Stimulated activated CD8-positive, alpha-beta memory T cell treated with anti-CD3 and anti-CD28 coated beads, Interleukin-4, amount 100 ng/mL, for 1 hour (primary cell): ENCODE measurements at places on chromosomes 11 and 22.

DNA sequence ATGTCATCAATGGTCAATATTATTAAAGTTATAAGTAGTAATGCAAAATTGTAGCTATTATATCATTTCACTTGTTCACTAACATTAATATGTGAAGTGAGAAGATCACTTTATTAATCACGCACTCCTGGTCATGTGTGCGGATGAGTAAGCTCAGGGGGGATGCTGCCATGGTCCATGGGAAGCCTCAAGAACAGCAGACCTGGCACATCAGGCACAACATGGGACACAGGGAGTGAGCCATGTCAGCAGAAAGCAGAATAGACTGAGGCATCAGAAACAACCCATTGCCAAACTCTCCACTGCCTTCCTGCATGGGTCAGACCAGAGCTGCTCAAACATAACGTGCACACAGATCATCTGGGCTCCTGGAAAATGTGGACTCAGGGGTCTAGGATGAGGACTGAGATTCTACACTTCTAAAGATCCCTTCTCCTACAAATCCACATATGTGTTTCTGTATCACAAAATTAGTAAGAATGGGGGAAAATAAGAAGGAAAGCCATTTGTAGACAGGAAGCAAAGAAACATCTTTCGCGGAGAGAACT lies 63.8 kb upstream of the VPREB1 start:
- DNase-seq = no peak

DNA sequence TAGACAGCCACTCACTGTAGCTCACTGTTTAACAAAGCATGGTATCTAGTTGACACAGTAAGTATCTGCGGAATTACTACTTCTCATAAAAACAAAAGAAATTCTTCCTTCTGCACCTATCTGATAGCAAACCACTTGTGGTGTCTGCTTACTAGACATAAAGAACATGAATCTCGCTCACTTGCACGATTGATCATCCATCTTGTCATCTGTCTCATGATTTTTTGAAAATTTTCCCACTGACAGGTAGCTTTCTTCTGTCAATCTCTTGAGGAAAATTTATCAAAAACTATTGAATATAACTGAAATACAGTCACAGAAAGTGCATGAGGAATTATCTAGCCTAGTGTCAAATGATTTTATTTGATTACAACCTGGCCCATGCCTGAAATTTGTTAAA lies 291.6 kb upstream of the ANO3 start:
- DNase-seq = no peak

- DNase-seq = no peak
These were observed 87.3 kb downstream of the NAT10 start for GRCh38 chr11:34192481-34193401.

DNA sequence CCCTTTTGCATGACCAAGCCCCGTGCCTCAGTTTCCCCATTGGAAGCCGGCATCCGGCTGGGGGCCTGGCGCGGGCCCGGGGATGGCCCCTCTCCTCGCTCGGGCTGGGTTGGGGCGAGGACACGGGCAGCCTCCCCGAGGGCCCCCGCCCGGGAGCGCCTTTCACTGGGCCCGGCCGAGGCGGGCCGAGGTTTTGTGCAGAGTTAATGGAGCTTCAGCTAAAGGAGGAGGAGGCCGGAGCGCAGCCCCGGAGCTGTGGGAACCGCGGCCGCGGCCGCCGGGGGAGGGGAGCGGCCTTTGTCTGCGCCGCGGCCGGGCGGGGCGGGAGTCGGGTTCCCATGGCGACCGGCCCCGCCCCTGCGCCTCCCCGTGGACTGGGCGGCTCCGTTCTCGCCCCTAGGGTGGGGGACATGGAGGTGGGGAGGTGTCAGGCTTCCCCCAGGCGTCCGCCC lies 1.4 kb upstream of the MAPK11 start:
- peak; percentile 28 for DNase-seq

DNA sequence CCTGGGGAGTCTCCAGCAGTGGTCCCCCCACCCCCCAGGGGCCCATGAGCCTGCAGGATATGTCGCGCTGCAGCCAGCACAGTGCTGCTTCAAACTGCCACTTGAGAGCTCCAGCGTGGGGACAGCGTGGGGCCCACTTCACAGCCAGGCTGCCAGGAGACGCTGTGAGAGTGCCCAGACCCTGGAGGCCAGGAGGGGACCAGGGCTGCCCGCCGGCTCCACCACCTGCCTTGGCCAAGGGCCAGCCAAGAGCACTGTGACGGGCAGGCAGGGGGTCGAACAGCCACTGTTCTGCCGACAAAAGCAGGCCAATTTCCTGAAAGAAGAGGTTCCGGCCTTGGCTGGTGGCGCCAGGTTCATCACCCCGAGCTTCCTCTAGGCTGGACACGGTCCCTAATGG lies 60.2 kb downstream of the FLRT1 start:
- DNase-seq = no peak

DNA sequence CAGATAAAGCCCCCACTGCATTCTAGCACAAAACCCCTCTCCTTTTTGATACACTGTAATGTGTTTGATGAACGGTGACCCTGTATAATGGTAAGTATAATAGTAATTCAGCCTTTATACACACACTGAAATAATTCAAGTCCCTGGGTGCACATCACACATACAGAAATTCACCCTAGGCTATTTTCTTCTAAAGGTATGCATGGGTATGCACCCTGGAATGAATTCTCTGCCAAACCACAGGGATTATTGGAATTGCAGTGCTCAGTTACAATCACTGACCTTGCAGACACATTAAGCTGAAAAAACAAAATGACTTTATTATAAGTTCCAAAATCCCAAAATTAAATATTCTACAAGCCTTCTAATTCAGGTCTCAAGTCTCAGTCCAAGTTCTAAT lies 245.9 kb upstream of the FAT3 start:
- no peak for DNase-seq

- no peak for DNase-seq
These were observed 123.0 kb downstream of the TRIM44 start for GRCh38 chr11:35785287-35786167.

DNA sequence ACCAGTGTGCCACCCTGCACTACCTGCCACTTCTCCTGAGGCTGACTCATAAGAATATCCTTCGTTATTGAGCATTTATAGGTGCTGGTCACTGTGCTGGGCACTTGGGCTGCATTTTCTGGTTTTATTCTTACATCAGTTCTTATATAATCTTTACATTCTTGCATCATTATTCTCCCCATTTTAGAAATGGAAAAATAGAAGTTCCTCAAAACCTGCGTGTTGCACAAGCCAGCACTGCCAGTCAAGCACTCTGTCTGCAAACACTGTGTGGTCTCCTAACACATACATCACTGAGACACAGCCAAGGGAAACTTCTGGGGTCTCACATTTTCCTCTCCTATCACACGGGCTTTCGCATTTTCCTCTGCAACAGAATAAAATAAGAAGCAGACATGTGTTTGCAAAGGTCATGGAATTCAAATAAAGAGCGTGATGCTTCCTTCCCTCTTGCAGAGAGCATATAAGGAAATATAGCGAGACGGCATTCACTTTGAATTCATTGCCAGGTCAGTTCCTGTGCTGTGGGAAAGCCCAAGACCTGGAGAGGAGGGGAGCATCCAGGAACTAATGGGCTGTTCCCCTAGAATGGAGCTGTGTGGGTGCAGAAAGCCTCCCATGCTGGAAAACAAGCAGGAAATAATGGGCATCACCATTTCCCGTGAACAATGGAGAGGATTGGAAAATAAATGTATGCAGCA lies 73.9 kb upstream of the SEZ6L start:
- DNase-seq = no peak
